MG63 (cell line): ENCODE measurements at places on chromosomes 7 and 10.

DNA sequence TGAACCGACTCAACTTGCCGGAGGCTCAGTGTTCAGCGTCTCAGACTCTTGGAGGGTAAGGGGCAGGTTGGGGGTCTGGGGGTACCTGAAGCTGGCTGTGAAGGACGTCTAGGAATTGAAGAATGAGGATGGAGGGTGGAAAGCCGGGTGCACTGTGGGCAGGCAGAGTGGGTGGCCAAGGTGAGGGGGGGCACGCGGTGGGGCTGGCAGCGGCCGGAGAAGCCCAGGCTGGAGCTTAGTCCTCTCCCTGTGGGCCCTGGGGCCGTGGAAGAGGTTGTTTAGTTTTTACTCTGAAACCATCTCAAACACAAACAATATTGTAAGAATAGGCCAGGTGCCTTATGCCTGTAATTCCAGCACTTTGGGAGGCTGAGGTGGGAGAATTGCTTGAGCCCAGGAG, 83.4 kb downstream of the UNCX start:
- no peak for DNase-seq

- no peak for DNase-seq
These were observed 105.0 kb downstream of the TRIM24 start for GRCh38 chr7:138565071-138565450.

GRCh38 chr10:23834091-23834490, 374.8 kb upstream of the KIAA1217 start:
- DNase-seq = no peak

GRCh38 chr10:28097633-28098032, 98.8 kb upstream of the ODAD2 start:
- DNase-seq = no peak

DNA sequence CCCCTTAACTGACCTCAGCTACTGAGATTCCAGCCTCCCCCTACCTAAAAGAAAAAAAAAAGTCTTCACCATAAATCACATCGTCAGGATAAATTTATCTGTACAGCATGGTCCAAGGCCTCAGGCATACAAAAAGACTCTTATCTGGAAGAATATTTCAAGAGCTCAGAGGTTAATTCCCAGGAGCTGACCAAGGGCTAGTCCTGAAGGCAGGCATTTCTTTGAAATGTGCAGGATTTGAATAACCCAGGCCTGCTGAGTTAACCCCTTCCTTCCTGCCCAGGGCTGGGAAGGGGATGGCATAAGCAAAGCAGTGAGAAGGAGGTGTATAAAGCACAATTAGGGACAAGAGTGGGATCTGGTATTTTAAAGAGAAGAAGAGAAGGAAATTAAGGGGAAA, 111.2 kb downstream of the RNLS start:
- DNase-seq = no peak

GRCh38 chr7:50662041-50662694, 97.0 kb upstream of the DDC start:
- DNase-seq = no peak

GRCh38 chr7:124085179-124085578, 52.3 kb upstream of the TMEM229A start:
- peak; percentile 63 for DNase-seq

DNA sequence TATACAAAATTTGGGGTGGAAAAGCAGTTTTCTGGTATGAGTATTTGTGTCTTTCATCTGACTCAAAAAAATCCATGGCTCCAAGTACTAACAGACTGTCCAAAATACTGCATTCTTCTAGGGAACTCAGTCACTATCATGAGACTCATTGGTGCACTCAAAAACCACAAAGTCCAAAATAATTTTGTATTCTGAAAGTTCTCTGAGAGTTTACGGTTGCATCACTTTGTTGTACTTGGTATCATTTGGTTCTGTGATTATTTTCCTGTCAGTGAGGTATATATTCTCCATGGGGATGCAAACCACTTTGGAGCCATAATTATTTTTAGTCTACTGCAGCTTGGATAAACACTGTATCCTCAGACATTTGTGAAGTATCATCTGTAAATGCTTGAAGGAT, 28.0 kb upstream of the CABCOCO1 start:
- DNase-seq = no peak

DNA sequence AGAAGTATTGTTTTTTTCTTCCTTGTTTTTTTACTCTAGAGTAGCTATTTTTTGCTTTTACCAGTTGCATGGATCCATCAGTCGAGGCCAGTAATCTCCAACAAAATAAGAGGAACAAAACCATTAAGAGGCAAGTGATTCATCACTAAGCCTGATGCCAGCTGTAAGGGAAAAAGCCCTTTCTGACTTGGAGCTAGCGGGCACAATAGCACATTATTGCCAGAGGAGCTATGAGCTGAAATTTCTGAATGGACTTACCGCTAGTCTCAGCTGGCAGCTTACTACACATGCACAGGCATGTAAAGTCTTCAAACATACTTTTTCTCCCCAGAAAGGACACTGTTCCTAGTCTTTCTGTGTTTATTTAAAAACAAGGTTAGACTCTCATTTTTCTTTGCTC, 41.6 kb upstream of the PTPRZ1 start:
- no peak for DNase-seq

DNA sequence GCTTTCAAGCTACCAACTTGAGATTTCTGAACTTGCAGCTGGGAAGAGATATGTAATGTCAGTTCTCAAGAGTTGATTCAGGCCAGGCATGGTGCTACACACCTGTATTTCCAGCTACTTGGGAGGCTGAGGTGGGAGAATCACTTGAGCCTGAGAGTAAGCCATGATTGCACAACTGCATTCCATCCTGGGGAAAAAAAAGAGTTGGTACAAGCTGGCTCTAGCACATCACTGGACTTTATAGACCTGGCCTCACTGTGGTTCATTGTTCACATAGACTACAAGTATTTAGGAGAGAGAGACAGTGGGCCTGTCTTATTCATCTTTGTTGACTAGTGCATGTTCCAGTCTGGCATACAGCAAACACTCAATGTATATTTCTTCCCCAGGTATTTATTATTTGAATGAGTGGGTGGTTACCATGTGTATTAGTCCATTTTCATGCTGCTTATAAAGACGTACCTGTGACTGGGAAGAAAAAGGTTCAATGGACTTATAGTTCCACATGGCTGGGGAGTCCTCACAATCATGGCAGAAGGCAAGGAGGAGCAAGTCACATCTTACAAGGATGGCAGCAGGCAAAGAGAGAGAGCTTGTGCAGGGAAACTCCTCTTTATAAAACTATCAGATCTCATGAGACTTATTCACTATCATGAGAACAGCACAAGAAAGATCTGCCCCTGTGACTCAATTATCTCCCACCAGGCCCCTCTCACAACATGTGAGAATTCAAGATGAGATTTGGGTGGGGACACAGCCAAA, 176.5 kb downstream of the PFKFB3 start:
- no peak for DNase-seq

DNA sequence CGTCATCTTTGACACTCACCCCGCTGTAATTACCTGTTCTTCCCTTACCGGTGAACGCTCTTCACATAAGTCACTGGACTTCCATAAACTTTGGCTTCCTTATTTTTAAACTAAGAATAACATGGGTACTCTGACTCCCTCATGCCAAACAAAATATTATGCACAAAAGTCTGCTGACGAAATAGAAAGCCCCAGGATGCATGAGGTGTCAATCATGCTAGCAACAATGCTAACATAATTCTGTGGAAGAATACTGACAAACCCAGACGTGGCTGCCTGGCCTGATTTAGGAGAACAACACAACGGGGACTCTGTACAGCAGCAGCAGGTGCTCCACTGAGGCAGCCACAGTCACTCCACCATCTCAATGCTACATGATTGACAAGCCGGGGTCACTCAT, 137.5 kb downstream of the CCDC71L start:
- DNase-seq = no peak

DNA sequence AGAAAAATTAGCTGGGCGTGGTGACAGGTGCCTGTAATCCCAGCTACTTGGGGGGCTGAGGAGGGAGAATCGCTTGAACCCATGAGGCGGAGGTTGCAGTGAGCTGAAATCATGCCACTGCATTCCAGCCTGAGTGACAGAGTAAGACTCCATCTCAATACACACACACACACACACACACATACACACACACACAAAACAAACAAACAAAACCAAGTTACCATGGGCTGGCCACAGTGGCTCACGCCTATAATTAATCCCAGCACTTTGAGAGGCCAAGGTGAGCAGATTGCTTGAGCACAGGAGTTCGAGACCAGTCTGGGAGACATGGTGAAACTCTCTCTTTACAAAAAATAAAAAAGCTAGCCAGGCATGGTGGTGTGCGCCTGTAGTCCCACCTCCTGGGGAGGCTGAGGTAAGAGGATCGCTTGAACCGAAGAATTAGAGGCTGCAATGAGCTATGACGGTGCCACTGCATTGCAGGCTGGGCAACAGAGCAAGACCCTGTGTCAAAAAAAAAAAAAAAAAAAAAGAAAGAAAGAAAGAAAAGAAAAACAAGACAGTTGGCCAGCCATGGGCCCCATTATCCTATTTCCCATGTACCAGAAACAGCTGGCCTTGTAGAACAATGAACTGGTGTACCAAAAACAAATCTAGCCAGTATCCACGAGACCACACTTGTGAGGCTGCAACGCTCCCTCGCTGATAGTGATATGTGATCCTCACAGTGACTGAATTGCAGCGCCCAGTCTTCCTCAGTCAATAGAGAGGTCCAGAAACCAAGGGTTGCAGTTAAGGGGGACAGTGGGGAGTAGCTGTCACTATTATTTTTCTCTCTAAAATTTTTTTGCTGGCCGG, 6.6 kb upstream of the AGFG2 start:
- no peak for DNase-seq

- DNase-seq = no peak
These were observed 49.0 kb downstream of the ADD3 start for GRCh38 chr10:110056822-110057221.

- DNase-seq = no peak
These were observed 13.9 kb downstream of the ZNF488 start for GRCh38 chr10:47370015-47370767.

DNA sequence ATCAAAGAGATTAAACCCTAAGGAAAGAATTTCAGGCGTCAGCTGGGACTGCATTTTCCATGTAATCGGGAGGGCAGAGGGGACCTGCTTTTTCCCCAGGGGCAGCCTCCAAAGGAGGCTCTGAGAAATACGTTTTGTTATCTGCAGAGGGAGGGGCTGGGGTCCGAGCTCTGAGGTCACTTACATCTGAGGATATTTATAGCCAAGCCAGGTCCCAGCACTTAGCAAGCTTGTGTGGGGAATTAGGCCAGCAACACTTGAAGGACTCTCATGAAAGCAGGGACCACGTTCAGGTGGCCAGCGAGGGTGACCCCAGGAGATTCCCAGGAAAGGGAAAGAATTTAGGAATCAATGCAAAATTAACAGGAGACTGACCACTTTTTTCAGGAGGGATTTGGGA, 20.6 kb upstream of the GDI2 start:
- no peak for DNase-seq

DNA sequence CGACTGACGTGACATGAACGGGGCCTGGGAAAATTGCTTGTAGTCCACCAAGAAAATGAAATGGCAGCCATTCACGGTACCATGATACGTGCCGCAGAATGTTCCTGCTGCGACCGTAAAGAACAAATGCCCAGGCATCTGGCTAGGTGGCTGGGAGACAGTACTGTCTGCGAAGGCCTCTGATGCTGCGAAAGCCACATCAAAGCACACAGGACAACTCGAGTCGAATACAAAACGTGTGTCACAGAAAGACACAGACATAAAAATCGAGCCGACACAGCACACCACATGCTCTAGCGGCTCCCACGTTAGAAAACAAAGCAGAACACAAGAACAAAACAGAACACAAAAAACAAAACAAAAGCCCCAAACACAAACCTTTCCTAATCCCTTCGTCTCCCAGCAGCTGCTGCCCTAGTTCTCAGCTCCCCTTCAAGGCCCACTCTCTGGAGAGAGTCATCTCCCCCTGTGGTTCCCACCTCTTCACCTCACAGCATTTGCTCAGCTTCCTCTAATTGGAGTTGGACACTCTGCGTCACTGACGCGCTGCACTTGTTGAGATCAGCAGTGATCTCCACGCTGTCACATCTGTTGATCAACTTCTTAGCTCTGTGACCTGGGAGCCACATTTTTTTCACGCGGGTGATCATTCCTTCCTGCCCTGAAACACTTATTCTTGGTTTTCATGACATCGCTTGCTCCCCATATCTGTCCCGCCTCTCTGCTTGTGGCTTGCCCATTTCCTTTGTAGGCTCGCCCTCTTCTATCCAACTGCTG, 112.2 kb downstream of the CLEC2L start:
- no peak for DNase-seq

DNA sequence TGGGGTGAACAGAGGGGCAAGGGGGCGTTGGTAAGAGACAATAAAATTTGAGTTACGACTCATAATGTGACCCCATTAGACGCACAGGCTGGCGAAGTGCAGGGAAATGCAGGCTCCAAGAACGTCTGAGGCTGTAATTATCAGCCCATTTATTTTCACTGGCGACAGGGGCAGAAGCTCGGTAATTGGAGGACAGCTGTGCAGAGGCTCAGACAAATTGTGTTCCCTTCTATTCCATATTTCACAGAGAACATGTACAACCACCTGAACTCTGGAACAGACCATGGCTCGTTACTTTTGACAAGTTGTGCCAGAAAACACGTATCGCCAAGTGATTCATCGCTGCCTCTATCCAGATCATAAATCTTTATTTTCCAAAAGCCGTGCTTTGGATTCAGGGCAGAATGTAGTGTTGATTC, 137.3 kb upstream of the FRMD4A start:
- DNase-seq = peak; percentile 69

- no peak for DNase-seq
These were observed 13.1 kb upstream of the KDM7A start for GRCh38 chr7:140189917-140190316.

DNA sequence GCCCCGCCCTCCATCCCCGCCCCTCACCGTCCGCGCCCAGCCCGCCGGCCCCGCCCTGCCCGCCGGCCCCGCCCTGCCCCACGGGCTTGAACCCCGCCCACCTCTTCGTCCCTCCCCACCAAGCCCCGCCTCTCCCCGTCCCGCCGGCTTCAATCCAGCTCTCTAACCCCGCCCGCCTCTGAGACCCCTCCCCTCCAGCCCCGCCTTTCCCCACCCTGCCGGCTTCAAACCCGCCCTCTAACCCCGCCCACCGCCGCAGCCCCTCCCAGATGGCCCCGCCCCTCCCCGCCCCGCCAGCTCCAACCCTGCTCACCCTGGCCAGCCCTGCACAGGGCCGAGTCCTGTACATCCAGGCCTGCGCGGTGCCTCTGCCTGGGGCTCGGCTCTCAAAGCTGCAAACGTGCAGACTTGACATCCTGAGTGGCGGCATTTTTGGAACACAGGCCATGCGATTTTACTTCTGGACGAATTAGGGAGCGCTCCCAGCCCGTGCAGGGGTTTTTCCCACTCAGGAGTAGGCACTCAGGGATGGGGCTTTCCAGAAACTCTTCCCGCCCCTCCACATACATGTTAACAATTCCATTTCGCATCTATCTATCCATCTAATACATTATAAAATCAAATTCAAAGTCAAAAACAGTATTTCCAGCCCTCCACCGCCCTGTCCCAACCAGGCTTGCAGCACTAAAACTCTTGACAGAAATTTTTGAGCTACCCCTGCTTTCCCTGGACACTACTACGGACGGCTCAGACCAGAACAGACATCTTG, 477 bp upstream of the NMT2 start:
- DNase-seq = peak; percentile 84

- peak; percentile 67 for DNase-seq
These were observed 101.1 kb upstream of the ABCB5 start for GRCh38 chr7:20514364-20514763.
